H1 (cell line): ENCODE measurements at places on chromosomes 5 and 9.

- no peak for DNase-seq
Observed at GRCh38 chr9:371349-371748, 156.7 kb downstream of the DOCK8 start.

DNA sequence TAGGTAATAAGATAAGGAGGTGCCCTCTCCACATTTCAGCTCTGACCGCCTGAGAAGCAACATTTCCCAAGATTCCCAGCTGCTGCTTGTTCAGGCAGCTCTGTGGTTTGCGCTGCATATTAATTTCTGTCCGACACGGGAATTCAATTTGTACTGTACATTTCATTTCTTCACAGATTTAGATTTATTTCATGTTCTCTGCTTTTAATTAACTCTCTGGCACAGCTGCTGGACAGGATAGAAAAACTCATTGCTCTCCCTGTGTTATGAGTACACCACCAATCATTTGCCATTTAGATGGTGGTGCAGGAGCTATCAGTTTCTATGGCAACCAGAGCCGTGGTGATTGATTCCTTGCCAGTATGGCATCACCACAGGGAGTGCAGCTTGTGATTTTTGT, 558.5 kb downstream of the DMRTA1 start:
- DNase-seq, result no peak

DNA sequence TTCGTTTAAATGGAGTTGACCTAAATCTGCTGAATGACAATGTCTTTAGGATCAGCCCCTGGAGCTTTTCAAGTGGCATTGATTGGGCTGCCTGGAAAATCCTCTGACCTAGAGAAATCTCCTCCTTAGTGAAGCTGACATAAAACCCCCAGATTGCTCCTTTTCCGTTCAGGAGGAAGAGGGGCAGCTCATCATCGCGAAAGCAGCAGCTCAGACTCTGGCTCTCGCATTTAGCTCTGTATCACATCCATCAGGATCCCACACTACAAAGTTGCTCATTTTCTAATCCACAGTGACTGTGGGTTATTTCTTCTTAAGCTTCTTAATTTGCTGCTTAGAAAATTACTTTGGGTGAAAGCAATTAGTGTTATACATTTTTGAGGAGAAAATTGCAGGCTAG, 373.7 kb downstream of the ENC1 start:
- DNase-seq, result no peak

- no peak for DNase-seq
Observed at GRCh38 chr5:114223866-114224265, 138.0 kb upstream of the KCNN2 start.

DNA sequence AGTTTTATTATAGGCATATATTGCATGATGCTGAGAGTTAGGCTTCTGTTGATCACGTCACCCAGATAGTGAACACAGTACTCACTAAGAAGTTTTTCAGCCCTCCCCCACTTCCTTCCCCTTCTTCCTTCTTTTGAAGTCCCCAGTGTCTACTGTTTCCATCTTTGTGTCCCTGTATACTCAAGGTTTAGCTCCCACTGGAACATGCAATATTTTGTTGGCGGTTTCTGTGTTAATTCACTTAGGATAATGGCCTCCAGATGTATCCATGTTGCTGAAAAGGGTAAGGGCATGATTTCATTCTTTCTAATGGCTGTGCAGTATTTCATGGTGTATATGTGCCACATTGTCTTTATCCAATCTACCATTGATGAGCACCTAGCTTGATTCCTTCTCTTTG, 764.3 kb downstream of the MTRR start:
- DNase-seq, result no peak

- DNase-seq, result no peak
Observed at GRCh38 chr9:37229882-37230482, 109.6 kb downstream of the ZCCHC7 start.

DNA sequence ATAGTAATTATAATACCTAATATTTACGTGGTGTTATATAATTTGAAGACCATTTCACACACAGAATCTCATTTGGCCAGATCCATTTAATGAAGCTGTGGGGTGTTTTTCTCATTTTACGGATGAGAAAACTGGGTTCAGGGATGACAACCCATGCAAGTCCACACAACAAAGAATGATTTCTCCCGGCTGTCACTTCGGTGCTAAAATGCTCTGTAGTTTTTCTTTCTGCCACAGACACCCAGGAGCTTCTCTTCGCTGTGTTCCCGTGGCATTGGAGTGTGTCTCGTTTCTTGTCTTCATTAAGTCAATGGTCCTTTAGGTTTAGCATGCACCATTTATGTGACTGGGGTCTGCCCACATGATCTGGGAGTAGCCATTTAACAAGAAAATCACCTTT, 308.5 kb downstream of the ENC1 start:
- DNase-seq, result no peak

DNA sequence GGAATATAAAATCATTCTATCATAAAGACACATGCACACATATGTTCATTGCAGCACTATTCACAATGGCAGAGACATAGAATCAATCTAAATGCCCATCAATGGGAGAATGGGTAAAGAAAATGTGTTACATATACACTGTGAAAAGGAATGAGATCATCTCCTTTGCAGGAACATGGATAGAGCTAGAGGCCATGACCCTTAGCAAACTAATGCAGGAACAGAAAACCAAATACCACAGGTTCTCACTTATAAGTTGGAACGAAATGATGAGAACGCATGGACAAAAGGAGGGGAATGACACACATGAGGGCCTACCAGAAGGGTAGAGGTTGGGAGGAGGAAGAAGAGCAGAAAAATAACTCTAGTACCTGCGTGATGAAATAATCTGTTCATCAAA, 21.0 kb upstream of the RANBP6 start:
- DNase-seq, result no peak

GRCh38 chr5:148746826-148747535, 79.4 kb upstream of the ADRB2 start:
- no peak for DNase-seq

DNA sequence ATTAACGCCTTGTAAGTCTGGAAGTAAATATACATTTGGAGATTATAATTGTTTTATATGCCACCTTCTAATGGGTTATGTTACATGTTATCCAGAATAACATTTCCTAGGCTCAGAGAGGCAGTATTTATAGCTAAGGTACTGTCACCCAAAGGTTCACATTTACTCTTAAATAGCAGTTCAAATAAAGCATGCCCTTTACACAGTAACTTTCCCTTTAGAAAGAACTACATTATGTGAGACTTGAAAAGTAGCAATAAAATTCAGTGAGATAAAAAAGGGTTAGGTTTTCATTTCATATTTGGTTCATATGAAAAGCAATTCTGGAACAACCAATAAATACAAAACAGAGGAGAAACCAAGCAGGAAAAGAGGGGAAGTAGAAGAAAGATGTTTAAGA, 35.1 kb downstream of the SKIC3 start:
- DNase-seq, result no peak

DNA sequence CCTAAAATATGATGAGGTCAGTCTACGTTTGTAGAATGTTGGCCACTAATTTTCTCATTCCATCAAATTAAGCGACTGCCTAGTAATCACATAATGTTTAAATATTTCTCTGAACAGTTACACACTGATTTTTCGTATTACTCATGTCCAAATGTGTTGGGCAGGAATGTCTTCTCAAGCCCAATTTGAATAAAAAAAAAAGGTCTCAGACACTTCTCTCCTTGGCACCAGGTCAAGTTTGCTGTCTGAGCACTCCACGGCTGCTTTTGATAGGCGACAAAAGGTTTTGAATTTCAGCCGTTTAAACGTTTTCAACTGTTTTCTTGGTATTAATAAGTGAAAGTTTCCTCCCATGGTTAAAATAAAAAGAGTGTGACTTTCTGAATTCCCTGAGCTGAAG, 542.1 kb downstream of the IRX1 start:
- DNase-seq, result no peak

- no peak for DNase-seq
Observed at GRCh38 chr5:80170117-80170535, 85.7 kb downstream of the SERINC5 start.

GRCh38 chr5:9170026-9170425, 375.8 kb downstream of the SEMA5A start:
- no peak for DNase-seq

GRCh38 chr5:8517456-8517855, 648.5 kb downstream of the MTRR start:
- DNase-seq, result no peak

DNA sequence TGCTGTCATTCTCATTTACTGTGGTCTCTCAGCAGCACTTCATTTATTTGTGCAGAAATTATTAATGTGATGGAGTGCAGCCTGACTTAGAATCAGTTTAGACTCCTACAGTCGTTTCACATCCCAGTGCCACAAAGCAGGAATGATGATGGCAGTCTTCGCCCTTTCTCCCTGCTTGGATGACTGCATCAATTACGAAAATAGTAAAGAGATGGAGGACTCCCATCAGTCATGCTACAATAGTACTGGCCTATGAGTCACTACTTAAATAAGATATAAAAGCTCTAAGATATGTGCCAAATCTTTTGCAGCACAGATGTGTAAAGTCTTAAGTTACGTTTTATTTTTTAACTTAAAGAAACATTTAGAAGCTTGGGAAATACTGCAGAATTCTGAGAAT, 263.9 kb downstream of the CHSY3 start:
- DNase-seq, result no peak

GRCh38 chr5:112283034-112283582, 136.0 kb downstream of the EPB41L4A start:
- DNase-seq, result no peak

DNA sequence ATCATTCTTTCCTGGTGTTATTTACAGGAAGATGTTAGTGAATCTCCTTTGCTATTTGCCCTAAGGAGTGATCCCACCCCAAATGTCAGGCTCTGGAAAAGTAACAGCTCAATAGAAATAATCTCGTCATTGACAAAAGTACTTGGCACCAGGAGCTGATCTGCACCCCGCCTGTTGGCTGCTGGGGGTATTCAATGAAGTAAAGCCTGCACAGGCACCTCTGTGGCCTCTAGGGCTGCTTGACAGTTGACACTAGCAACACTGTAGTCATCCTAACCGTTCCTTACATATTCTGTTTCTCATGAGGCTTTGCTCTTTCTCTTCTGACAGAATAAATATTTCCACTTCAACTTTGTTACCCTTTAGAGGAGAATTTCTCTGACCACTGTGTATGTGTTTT, 103.4 kb downstream of the DOCK2 start:
- DNase-seq, result no peak

GRCh38 chr9:134314950-134315715, 11.1 kb upstream of the RXRA start:
- no peak for DNase-seq

DNA sequence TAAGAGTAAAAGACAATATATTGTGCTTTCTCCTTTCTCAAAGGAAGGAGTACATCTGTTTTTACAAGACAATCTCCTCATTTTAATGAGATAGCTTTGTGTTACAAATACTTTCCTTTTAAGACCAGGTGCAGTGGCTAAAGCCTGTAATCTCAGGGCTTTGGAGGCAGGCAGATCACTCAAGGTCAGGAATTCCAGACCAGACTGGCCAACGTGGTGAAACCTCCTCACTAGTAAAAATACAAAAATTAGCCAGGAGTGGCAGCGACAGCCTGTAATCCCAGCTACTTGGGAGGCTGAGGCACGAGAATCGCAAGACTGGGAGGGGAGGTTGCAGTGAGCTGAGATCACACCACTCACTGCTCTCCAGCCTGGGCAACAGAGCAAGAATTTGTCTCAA, 11.8 kb downstream of the TMEM161B start:
- DNase-seq, result peak; percentile 54
